ENCODE measurements at places on chromosomes 6 and 20.

GRCh38 chr6:11023032-11023431 is 21.1 kb downstream of the ELOVL2 start:
- no peak for DNase-seq

DNA sequence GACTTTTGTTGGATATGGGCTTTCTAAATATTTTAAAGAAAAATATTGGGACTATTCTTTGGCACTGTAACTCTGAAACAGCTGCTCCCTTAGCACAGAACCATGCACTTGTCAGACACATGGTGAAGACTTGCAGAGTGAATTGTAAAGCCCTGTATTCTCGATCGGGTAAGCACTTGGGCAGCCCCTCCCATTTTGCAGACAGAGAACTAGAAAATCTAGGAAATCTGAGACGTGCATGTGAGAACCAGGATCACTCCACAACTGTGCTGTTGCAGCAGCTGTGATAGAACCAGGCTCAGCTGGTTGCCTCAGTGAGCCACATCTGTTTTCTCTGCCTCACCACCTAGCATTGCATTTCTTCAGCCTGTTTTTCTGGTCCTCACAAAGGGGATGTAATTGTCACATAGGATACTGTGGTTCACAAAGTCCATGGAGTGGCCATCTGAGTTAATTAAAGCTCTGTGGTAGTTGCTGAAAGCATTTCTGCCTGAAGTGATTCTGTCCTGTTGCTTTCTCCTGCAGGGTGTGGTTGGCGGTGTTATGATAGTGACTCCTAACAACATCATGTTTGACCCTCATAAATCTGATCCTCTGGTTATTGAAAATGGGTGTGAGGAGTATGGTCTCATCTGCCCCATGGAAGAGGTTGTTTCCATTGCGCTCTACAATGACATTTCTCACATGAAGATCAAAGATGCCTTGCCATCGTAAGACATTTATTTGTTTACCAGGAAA is 71.8 kb upstream of the HINT3 start:
- DNase-seq = no peak

GRCh38 chr6:80226151-80226550 is 119.7 kb downstream of the BCKDHB start:
- DNase-seq = no peak

DNA sequence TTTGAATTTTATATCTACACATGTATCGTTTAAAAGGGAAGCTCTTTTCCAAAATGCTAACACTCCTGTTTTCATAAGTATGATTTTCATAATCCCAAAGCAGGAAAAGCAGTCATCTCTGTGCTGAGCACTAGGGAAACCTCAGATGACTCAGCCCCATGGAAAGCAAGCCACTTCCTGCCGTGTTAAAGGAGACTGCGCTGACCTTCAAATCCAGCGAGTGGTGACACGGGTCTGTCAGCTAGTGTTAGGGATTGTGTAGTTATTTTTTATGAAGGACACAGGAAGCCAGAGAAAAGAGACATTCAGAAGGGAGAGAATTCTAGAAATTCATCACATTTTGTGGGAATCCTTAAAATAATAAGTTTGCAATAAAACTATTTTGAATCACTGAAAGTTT is 57.0 kb upstream of the CD93 start:
- no peak for DNase-seq

- DNase-seq = no peak
Measured at GRCh38 chr6:14827354-14827753, 418.5 kb upstream of the JARID2 start.

DNA sequence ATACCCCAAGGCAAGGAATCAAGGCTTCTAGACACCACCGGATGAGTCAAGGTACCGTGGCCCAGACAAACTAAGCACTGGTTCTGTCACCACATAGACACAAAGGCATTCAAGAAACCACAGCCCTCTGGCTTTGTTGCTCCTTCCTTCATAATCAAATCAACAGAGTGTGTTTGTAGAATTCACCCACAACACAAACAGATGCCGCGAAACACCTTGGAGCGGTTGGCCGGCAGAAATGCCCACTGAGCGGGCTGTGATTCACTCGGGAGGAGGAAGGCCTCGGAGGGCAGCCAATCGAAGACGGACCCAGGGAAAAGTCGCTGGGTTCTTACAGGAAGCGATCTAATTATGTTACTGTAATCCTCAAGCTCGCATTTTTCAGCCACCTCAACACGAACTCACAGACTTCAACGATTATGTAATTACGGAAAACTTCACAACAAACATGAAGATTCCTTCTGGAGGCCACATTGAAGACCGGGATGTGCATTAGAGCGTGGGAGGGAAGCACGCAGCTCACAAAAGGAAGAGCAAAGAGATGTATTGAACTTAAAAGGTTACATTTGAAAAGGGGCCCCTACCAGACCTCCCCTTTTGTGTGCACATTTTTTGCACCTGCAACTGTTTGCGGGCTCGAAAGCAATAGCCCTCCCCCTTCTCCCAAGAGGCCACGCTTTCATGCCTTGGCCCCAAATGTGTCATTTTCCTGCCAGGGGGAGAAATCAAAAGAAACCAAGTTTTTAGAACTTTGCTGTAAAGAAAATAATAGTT is 184.7 kb upstream of the PREP start:
- DNase-seq = no peak

DNA sequence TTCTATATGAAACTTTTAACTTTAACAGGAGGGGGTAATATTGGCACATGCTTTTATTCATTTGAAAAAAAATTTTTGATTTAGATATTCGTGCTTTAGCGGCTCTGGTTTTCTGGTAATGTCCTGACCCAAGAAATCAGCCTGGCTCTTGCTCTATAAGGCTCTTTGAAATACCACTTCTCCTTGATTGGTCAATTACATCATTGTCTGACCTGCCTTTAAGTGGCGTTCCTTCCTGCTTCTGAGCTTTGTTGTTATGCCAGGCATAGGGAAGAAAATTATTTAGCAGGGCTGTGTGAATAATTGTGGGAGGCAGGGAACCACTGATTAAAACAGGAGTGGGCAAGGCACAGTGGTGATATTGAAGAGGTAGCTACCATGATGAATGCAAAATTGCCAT is 3.9 kb downstream of the RNF144B start:
- no peak for DNase-seq

GRCh38 chr6:2229742-2230141 is 15.7 kb downstream of the GMDS start:
- DNase-seq = no peak

DNA sequence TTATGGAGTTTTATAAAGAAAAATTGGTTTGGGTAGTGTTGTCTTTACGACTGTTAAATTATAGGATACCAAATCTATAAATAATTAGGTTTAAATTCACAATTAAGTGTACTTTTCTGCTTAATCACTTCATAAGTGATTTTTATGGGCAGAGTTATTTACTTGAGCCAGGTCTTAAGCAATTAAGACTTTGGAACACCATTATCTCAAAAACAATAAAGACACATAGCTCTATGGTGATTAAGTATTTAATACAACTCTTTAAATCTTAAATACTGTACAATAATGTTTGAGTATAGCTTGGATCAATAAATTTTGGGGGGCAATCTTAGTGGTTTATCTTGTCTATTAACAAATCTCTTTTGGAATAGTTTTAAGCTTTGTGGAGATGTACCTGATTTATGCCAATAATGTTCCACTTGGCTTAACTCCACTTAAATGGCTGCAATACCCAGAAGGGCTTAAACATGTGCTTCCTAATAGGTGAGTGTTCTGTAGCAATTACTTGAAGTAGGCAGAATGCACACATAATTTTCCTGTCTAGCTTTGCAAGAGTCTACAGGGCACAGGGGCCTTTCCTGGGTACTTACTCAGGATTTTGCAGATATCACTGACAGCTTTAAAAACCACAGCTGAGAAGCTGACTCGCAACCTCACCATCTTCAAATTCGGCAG is 7.5 kb downstream of the FERMT1 start:
- DNase-seq = no peak

DNA sequence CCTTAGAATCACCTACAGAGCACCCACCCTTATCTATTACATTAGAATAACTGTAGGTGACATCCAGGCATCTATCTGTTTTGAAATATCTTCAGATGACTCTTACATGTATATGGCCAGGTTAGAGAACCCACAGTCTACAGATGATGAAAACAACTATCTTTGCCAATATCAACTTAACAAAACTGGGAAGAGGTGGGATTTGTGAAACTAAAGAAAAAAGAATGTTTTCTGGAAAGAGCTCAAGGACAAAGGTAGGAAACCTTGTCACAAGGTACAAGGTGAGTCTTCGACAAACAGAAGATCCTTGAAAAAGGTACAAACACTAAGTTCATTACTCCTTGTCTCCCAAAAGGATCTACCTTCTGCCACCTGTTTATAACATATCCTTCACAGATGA is 47.0 kb upstream of the DST start:
- no peak for DNase-seq

GRCh38 chr20:2729251-2729713 is 36.7 kb downstream of the EBF4 start:
- DNase-seq = no peak

GRCh38 chr6:101015541-101015940 is 134.4 kb upstream of the ASCC3 start:
- DNase-seq = no peak

DNA sequence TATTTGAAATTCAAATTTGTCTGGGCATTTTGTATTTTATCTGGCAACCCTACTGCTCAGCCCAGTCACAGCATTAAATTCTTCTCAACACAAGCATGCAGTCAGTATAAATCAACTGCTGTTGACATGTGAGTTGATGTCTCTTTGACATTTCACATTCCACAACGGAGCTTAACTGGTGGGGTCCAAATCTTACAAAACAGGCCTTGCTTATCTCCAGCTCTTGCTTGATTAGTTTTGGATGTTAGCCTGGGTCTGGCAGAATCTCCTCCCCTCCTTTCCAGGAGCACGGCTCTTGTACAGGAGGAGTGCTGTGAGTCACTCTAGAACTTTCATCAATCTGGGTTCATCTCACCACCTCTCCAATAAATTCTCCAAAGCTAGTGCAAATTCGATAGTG is 80.8 kb upstream of the PHACTR1 start:
- DNase-seq = no peak

- no peak for DNase-seq
Measured at GRCh38 chr6:105821777-105822176, 264.4 kb upstream of the PRDM1 start.

- DNase-seq = no peak
Measured at GRCh38 chr6:137019476-137020272, 25.1 kb downstream of the IL20RA start.

GRCh38 chr6:94511502-94512088 is 1065.7 kb upstream of the MANEA start:
- no peak for DNase-seq

GRCh38 chr6:74606582-74607071 is 599.2 kb downstream of the COL12A1 start:
- DNase-seq = no peak

DNA sequence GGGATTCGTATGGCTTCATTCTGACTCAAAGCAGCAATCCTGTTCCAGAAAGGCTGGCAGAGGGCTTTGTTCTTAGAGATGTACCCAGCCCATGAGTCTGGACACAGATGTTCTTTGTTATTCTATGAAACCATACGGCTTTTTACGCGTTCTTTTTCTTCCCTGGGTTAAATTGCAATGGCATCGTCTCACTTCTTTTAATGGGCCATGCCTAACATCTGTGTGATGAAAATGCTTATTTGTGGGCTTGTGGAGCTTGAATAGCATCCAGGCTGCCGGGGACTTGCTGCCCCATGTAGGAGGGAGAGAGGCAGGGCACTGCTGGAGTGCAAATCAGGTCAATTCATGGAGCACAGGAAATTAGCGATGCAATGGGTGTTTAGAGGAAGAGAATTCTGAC is 19.4 kb downstream of the FAM50B start:
- no peak for DNase-seq

DNA sequence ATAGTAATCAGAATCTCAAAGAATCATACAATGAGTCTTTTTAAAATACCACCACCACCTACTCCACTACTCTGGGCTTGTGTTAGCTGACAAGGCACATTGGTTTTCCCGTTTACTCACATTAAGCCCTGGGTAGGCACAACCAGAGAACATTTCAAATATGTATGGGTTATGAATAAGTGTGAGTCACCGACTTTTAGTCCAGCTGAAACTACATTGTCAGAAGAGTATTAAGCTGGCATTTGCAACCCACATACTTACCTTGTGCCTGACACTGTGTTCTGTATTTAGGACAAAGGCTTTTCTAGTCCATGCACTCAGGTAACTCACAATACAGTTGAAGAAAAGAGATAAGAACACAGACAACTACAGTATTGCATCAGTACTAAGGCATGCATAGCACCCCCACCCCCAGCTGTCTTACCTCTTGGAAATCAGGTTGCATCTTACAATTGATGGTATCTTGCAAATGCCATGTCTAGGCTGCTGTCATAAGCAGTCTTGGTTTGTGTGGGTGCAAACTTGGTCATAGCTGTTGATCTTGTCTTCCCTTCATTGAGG is 40.3 kb upstream of the AHI1 start:
- no peak for DNase-seq

DNA sequence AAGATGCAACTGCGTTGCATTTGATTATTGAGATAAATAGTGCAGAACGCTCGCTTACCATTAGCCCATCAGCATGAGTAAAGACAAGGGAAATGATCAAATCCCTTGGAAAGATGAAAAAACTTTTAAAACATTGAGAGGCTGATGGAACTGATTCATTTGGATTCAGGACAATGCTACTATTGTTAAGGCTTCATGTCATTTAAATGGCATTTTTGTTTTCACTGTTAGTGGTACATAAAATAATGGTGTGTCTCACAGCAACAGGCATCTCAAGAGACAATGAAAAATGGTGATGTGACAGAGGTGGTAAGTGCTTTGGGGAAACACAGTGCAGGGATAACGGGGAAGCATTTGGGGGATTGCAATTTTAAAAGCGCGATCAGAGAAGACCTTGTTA is 159.7 kb upstream of the KCNG1 start:
- no peak for DNase-seq

DNA sequence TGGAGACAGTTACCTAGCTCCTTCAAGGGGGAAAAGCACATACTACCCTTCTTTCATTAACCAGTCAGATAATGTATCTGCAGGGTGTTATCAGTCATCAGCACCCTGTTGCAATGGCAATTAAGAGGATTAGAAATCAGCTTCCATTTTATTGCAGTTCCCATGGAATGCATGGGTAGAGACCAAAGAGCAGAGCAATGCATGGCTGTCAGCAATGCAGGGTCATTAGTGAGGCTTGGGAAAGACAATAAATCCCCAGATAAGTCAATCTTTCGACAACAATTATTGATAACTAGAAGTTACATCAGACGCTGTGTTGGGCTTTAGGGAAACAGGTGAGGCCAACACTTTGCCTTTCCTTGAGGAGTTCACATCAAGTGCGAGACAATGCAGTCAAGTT is 150.9 kb downstream of the MAFB start:
- no peak for DNase-seq

GRCh38 chr6:20955131-20955530 is 420.9 kb downstream of the CDKAL1 start:
- DNase-seq = no peak
